ENCODE measurements at places on chromosomes 4 and X. TPM values are rescaled to one million over a fixed set of nuclear protein-coding genes. Genes with fewer than 3 reads are reported as not detected.

PPP1R2C gene
- not detected for total RNA-seq

GRCh38 chr4:173088144-173088543, 80.5 kb upstream of the GALNT7 start:
- no peak for DNase-seq

- DNase-seq = no peak
Measured at GRCh38 chr4:34157547-34157946, 2086.8 kb downstream of the ARAP2 start.

ZMAT1 gene
- 2.8 TPM for total RNA-seq

GRCh38 chr4:8515316-8516060, 64.7 kb upstream of the GPR78 start:
- no peak for DNase-seq

DNA sequence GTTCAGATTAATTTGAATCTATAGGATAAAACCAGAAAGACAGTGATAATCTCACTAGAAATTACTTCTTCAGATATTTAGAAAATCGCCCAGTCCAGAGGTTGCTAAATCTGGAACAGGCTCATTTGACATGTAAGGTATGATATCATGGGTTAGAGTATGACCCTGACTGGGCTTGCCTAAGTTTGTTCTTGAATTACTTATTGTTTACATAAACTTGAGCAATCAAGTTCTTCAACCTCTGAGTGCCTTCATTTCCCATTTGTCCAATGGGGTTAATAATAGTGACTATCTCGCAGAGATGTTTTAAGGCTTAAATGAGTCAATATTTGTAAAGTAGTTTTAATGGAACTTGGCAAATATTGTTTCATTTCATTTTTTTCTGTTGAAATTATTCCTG, 1947.6 kb upstream of the IGFBP7 start:
- DNase-seq = no peak
